NCI-H2029 treated with DMSO at 0.1 percent for 48 hours (cell line): ENCODE measurements at places on chromosomes 5 and 9.
A peak's percentile ranks its signal among the peaks of the same experiment; 100 is the strongest.

- DNase-seq: no peak
These were observed 34.4 kb downstream of the CFAP90 start for GRCh38 chr5:7816535-7816901.

DNA sequence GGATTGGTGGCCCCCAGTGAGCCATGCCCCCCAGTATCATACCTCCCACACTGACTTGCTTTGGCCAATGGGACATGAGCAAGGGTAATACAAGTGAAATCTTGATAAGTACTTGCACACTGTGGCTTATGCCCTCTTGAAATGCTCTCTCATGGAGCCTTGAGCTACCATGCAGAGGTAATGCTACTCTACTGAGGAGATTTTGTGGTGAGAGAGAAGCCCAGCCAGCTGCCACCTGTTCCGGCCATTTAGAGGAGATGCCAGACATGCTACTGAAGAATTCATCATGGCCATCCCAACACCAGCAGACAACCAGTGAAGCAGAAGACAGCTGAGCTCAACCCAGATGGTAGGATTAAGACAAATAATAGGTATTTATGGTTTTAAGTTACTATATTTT lies 299.5 kb downstream of the MEF2C start:
- DNase-seq: no peak

- DNase-seq: no peak
These were observed 138.8 kb downstream of the LRRC70 start for GRCh38 chr5:62717301-62717933.

- no peak for DNase-seq
These were observed 13.8 kb downstream of the EXOSC2 start for GRCh38 chr9:130707225-130707976.

DNA sequence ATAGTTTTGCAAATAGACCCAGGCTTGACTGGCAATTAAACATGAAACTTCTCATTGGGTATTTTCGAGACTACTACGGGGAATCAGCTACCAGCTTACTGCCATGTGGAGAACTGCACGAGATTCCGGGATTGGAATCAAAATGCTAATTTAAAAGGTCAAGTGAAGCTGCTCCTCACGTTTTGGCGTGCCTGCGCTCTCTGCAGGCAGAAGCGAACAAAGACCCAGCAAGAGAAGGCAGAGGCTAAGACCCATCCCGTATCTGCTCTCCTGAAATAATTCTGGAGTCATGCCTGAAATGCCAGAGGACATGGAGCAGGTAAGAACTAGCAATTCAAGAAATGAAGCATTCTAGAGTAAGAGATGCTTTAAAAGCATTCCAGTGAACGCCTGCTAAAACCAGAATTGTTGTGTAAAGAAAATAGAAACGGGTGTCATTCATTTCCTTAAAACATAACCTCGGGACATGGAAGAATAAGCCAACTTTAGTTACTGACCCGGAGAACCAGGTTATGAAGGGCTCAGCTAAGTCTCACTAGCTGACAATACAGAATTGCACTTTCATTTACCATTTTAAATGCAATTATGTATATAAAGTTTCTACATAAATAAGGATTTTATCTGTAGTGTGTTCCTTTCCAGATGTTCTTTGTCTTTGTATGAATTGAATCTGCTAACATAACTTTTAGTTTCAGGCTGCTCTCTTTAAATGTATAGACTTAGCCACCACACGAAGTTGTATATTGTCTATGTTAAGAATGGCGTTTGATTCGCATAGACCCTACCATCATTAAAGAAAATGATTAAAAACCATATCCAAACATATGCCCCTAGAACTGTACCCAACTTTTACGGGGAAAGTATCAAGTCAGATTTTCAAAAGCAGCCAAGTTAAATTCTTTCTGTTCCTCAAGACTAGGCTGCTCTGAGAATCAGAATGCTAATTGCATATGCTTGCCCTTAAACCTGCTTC lies 2.0 kb upstream of the MAT2B start:
- no peak for DNase-seq

DNA sequence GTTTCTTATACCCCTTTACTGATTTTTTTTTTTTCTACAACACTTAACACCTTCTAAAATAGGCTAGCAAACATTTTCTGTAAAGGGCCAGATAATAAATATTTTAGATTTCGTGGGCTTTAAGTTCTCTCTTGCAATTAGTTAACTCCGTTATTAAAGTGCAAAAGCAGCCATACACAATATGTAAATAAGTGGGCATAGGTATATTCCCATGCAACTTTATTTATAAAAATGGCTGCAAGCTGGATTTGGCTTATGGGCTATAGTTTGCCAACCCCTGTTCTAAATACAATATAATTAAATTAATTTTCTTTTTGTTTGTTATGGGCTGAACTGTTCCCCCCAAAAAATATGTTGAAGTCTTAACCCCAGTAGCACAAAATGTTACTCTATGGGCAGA lies 10.8 kb downstream of the IL6ST start:
- no peak for DNase-seq

DNA sequence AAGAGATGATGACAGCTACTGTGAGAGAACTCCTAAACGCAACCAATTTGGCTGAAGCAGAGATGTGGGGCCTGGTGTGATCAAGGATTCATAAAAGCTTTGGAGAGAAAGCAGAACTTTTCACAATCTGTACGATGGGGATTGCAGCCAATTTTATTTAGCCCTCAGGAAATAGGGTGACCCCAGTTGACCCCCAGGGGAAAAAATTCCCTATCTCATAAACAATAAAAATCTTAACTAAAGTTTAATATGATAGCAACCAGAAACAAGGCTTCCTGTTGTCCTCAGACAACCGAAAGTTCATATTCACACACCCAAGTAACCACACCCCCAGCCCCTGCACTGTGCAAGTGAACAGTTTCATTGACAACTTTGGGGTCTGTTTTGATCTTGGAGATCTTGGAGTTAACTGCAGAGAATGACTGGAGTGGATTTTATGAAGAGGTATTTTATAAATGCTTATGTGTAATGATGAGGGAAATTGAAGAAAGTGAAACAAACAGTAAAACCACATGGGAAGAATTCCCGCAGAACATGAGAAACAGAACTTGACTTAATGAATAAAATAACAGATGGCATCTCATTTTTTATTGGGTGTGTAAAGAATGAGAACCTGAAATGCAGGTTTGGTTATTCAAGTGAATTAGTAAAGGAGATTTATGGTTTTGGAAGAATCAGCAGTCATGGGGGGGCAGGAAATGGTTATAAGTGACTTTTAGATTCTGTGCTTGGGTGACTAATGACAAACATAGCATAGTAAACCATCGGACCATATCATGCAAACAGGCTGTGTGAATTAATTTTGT lies 94.5 kb downstream of the PDE4D start:
- peak; percentile 62 for DNase-seq

DNA sequence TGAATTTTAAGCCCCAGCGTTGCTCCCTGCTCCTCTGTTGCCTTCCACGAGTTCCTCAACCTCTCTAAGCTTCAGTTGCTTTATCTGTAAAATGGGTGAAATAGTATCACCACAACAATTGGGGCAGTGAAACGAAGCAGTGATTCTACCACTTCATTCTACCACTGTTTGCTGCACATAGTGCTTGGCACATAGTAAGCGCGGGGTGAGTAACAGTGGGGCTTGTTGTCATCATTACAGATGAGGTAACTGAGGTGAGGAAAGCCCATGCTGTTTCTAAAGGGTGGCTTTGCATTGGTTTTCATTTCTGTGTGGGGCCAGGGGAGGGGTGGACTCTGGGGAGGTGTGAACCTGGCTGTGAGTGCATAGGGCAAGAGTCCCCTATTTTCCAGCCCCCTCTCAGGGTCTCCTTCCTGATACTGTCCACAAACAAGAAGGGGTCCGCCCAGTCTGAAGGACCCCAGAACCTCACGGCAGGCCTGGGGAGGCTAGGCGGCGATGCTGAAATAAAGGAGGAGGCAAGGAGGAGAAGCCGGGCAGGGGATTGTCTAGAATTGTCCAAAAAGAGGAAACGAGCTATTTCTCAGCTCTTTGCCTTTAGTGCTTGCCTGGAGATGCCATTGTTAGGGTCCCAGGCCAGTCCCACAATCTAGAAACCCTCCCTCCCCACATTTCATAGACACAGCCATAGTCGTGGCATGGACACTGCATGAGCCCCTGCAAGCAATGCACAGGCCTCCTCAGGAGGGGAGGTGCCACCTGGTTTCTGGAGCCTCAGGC lies 65.6 kb downstream of the IL6ST start:
- no peak for DNase-seq

DNA sequence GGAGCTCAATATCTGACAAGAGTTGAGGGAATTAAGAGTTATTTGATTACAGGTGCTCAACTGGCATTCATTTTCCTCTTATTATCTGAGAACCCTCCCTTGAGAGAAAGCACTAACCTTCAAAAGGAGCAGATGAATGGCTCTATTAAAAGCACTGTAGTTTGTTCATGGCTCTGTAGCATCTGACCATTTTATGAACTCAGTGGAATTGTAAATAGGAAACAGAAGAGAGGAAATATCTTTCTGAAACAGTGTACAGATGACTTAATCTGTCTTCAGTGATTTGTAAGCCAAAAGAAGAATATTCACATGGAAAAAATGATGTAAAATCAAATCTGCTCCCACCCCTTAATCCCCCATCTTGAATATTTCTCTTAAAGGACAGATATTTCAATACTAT lies 810.4 kb upstream of the GRAMD2B start:
- DNase-seq: no peak

DNA sequence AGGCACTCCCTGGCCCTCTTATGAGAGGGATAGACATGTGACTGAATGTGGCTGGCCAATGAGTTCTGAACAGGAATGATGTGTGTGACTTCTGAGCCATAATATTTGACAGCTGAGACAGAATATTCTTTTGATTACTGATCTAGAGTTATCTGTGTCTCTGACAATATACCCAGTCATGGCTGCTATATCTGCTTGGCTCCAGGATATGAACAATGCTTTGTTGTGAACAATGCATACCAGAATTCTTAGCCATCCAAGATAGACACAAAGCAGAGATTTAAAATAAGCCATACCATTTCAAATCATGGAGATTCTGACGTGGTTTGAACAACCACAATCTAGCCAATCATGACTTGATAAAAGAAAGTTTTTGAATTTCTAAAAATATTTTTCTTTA lies 840.3 kb upstream of the SEMA6A start:
- DNase-seq: no peak

DNA sequence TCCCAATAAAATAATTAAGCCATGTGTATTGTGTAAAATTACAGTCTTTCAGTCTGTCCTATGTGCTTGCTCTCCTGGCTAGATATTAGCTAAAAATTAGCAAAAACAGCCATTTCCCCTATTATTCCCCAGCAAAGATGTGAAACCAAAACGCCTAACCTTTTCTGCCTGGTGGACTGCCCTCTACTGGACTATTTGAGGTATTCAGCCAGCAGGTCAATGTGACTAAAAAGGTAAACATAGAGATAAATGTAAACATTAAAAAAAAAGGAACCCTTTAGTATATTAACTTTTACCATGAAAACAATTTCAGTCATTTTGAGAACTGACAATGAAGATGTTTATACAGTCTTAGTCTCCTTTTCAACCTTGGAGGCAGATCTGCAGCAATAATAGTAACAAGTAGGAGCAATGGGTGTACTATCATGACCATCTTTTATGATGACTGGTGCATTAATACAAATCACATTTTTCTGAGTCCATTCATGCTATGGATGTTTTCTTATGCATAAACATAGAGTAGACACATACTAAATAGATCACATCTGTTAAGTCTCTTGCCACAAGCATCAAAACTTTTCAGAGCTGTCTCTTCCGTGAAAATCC lies 10.1 kb downstream of the ATG12 start:
- no peak for DNase-seq

- no peak for DNase-seq
These were observed 26.3 kb downstream of the FAF2 start for GRCh38 chr5:176474476-176474875.

DNA sequence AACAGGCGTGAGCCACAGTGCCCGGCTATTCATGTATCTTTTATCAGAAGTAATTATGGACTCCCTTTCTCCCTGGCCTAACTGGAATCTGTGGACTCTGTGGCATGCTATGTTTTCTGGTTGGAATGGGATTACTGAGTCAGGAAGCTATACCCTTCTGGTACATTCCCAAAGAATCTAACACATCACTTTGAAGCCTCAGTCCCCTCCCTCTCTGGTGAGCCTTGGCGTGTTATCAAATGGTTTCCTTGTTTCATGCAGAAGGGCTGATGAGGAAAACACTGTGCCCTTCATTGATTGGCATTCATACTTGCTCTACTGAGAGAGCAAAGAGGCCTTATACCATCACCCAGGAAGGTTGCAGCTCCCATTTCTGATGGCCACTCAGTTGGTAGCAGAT lies 22.9 kb downstream of the C5orf15 start:
- no peak for DNase-seq

- no peak for DNase-seq
These were observed 96.2 kb upstream of the SMC2 start for GRCh38 chr9:103997856-103998370.

DNA sequence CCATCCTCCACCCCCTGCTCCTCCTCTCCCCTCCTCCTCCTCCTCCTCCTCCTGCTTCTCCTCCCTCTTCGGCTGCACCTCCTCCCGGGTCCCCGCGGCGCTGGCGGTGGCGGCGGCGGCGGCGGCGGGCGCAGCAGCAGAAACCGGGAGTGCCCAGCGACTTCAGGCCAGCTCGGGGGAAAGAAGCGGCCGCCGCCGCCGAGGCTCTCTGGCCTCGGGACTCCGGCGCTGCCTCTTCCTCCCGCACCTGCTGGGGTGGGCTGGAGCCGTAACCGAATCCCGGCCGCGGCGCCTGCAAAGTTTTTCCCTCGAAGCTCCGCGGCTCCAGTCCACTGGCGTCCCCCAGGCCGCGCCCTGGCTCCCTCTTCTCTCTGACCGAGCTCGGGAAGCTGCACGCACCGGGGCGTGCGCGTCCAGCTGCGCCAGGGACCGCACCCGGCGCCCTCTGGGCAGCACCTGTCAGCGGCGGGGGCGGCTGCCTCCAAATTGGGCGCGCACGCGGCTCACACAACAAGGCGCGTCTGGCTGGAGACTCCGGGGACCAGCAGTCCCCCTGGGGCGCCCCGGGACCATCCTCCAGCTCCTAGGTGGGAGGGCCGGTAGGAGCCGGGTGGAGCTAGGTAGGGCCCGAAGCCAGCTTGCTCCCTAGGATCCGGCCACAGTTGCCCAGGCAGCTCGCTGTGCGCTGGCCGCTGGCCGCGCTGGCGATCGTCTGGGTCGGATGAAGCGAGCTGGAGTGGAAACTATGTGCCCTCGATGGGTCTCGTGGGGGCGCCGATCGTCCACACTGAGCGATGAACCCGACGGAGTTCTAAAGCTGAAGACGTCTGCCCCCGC lies at the start of gene MCTP1:
Gene MCTP1 (minus strand): TSS at position 523 of the 837 bp plus-strand sequence.
- DNase-seq: peak; percentile 14

DNA sequence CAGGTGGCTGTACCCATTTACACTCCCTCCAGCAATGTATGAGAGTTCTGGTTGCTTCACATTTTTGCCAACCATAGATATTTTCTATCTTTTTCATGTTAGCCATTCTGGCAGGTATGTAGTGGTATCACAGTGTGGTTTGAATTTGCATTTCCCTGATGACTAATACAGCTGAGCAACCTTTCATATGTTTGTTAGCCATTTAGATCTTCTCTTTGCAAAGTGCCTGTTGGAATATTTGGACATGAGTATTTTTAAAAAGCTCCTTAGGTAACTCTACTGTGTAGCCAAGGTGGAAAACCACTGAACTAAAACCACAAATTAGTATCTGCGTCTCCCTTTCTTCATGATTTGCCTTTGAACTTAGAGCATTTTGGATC lies 31.9 kb downstream of the IRF1 start:
- DNase-seq: no peak
